ENCODE measurements at places on chromosomes 13 and 19. TPM values are rescaled to one million over a fixed set of nuclear protein-coding genes. Genes with fewer than 3 reads are reported as not detected.

- no peak for DNase-seq
These were observed 32.2 kb upstream of the ZNF766 start for GRCh38 chr19:52237197-52237596.

DNA sequence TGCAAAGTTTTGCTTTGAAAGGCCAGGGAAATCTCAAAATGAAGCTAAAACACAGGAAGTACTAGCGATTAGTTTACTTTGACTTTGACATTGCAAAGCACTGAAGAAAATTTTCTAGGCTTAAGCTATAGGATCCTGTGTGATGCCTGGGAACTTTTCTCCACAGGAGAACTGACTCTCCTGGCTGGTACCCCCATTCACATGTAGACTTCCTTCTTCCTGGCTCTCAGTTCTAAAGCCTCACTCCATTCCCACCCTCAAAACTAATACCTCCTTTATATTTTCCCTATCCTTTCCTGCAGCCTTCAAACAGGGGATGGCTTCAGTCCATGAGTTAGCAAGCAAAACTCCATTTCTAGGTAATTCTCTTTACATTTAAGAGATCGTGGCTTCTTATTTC, 189.5 kb downstream of the SLITRK1 start:
- DNase-seq: no peak

GRCh38 chr13:49271264-49271663, 23.5 kb downstream of the CDADC1 start:
- DNase-seq: no peak

GRCh38 chr19:2575734-2576481, 100.0 kb downstream of the GADD45B start:
- DNase-seq: no peak

DNA sequence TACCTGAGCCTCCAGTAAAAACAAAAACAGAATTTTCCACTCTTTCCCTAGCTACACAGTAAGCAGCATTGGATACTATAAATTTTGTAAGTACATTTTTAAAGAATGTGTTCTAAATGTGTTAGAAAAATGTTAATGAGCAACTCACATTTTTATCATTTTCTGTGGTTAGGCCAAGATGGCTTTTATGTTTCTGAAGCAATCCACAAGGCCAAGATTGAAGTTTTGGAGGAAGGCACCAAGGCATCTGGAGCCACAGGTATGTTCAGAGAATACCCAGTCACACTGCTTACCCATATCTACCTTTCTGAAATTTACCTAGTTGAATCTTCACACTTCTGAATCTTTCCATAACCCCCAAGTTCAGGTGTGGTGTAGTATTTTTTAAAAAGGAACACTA, 21.6 kb downstream of the SERPINE3 start:
- no peak for DNase-seq

GRCh38 chr13:114174529-114174961, 4.5 kb upstream of the CFAP97D2 start:
- no peak for DNase-seq

The ZNF701 gene
- polyA plus RNA-seq: 1.8 TPM

The CAPN12 gene
- 0.44 TPM for polyA plus RNA-seq

The AKAP8 gene
- 5.4 TPM for polyA plus RNA-seq

The SPACA4 gene
- polyA plus RNA-seq: not detected

The C1QTNF9B gene
- polyA plus RNA-seq: not detected

The C13orf46 gene
- 0.24 TPM for polyA plus RNA-seq

The ETV2 gene
- 5.6 TPM for polyA plus RNA-seq

The ANGPTL8 gene
- polyA plus RNA-seq: 1.1 TPM

The CGB8 gene
- not detected for polyA plus RNA-seq

The FCER2 gene
- not detected for polyA plus RNA-seq

Data from brain (organoid and tissue), 16 donors.